Effector memory CD8-positive, alpha-beta T cell (primary cell): ENCODE measurements at places on chromosomes 1 and 21.

- DNase-seq, result no peak
These were observed 18.2 kb upstream of the RC3H1 start for GRCh38 chr1:174040387-174040786.

DNA sequence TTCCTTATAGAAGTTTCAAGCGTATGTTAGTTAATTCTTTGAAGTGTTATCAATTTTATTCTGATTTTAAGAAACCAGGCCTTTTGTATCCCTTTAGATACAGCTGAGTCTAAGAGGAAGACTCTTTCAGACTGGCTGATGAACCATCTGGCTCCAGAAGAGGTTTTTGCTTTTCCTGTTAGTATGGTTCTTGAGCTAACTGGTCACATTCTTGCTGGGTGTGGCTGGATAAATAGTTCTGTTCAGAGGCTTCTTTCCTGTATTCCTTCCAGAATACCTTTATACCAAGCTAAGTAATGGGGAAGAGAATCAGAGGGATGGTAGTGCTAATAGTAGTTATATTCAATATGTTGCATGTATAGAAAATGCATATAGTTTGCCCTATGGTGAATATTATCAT, 12.4 kb downstream of the HS2ST1 start:
- no peak for DNase-seq

DNA sequence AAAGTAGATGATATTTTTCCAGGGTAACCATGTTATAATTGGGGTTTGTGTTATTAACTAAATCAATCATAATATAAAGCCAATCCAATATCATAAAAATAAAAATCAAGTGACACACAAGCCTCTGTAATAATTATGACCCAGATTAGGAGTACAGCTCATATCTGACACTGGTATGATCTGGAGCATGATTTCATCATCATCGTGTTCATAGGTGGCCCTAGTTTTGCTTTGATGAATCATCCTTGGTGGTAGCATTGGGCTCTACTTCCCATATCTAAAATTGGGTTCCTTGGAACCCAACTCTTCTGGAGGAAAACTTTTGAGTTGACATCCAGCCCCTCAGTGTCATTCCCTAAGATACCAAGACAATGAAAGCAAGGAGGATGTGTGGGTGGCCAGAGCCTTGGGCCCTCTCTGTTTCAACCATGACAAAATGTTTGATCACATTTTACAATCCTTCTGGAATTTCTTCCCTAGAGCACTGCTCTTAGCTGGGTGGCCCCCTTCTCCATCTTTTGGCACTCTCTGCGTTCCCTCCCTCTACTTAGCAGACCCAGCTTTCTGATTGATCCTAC, 37.0 kb upstream of the ENAH start:
- no peak for DNase-seq

- DNase-seq, result no peak
These were observed 33.7 kb downstream of the WNT9A start for GRCh38 chr1:227913764-227914721.

DNA sequence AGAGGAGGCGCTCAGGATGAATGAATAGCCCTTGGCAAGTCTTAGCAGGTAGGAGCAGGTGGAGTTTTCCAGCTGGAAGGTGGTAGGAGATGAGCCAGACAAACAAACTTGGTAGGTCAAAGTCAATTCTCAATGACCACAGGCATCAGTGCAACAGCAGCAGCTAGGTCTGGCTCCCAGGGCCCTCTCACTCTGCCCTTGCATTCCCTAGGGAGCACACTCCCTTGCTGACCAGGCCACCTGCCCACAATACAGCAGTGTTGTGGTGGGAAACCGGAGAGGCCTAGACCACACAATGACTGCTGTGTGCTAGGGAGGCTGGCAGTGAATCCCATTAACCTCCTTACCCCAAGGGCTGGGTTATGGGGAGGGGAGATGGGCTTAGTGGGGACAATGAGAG, 13.0 kb upstream of the PAQR6 start:
- no peak for DNase-seq

GRCh38 chr1:179883040-179883744, 1.1 kb downstream of the TOR1AIP1 start:
- DNase-seq, result no peak

- no peak for DNase-seq
These were observed 15.7 kb upstream of the IPO9 start for GRCh38 chr1:201813226-201813625.

DNA sequence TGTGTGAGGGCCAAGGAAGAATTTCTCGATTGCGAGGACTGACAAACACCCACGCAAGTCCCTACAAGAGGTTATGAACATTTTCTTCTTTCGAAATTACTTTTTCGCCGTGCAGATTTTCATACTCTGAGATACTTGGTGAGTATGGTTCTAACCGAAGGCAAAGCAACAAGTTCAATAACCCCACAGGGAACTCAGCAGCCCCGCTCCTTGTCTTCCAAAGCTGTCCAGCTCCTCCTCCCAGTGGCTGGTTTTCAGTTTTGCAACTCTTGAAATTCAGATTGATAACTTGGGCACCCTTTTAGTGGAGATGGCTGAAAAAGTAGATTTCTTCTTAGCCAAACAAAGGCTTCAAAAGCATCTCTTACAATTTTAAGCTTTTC, 154.4 kb downstream of the SETD4 start:
- no peak for DNase-seq

GRCh38 chr21:32813265-32813903, 41.8 kb upstream of the PAXBP1 start:
- no peak for DNase-seq

- no peak for DNase-seq
These were observed 231.1 kb upstream of the RUNX1 start for GRCh38 chr21:35280231-35280630.

DNA sequence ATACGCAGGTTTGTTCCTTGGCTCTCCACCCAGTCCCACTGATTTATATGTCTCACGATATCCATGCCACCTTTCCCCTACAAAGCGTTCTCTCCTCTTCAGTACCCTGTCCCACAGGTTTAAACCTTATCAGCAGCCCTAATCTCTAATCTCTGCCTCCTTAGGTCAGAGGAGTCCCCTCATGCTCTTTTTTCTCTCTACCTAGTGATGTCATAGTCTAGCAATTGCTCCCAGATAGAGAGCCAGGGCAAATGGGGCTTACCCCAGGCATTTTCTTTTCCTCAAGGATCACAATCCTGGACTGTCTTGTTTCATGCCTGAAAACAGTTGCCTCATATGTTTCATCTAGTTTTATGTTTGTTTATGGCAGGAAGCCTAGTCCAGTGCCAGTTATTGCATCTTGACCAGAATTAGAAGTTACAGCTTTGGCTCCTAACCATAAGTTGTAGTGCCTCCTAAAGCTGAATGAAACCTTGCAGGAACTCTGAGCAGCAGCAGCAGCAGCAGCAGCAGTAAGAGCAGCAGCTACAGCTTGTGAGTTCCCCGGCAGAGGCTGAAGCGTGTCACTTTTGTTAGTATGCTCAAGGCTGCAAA, 26.7 kb upstream of the TP53BP2 start:
- no peak for DNase-seq

DNA sequence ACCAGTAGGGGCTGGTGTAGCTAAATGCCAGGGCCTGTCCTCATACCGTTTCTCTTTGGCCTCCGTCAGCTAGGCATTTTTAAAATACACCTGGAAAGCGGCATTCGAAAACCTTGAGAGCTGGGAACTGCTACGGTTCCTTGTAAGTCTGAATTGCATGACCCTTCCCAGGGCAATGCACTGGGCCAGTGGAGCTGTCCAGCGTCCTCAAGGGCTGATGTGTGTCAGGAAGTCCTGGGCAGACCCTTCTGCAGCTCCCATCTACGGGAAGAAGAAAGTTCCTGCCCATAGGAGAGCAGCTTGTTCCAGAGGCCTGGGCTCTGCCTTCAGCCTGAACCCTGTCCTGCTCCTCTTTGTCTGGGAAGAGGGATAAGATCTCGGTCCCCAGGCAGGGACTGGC, 34.1 kb downstream of the UBASH3A start:
- DNase-seq, result no peak

GRCh38 chr1:198794498-198794897, 155.7 kb downstream of the PTPRC start:
- DNase-seq, result no peak

GRCh38 chr1:42938645-42939615, 19.7 kb downstream of the SLC2A1 start:
- no peak for DNase-seq

DNA sequence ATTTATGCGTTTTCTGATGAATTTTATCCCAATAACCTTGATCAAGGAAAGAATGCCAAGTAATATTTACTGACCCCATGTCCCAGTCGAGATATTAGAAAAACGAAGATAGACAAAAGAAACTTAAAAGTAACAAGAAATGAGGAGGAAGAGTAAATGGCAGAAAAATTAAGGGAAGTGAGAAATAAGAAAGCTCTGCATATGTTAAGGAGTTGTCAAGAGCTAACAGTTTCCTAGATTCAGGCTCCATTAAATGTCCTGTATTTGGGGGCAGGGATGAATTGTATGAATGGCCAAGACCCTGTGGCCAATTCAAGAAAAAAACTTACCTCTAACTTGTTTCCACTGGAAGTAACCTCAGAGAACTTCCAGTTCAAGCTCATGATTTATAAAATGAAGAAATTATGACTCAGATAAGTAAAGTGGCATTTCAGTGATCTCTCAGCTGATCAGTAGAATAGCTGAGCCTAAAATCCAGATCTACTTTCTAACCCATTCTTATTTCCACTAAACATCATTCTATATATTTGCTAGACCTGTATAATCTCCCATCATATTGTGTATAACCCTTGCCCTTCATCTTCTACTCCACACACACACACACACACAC, 73.2 kb downstream of the ZC3H11B start:
- DNase-seq, result no peak

GRCh38 chr1:205495237-205495823, 9.1 kb upstream of the CDK18 start:
- no peak for DNase-seq

GRCh38 chr21:45050797-45051489, 23.4 kb upstream of the ADARB1 start:
- DNase-seq, result no peak

- no peak for DNase-seq
These were observed 240.4 kb downstream of the NFIA start for GRCh38 chr1:61322769-61323168.

DNA sequence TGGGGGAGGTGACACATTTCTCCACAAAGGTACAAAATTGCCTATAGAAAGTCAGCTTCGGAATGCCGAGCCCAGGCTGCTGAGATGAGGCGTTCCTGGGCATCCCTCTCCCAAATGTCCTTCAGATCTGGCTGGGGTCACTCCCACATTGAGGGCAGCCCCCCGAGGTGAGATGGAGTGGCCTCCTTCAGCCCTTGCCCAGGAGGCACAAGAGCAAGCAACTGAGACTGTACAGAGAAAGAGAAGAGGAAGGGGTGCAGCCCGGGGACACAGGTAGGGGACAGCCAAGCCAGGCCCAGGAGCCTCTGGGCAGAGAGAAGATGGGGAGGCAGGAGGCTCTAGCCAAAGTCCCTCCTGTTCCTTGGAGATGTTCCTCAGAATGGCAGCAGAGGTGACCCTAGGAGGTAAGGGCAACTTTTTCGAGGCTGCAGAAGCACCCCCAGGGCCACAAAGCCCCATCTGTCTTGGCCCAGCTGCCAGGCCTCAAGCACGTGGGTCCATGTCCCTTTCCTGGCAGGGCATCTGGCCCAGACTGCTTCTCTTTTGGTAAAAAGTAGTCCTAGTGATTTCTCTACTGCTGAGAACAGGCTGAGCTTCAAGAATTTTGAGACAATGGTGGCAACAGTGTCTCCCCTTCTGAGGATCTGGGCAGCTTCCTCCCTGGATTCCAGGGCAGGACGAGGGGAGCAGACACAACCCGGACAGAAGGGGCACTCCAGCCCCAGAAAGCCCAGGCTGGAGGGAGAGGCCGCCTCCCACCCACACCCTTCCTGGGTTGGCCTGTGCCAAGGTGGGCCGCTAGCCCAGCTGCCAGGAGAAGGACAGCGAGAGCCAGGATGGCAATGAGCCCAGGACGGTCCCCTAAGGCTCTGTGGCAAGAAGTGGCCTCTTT, 68.0 kb downstream of the LRRN2 start:
- DNase-seq, result no peak

DNA sequence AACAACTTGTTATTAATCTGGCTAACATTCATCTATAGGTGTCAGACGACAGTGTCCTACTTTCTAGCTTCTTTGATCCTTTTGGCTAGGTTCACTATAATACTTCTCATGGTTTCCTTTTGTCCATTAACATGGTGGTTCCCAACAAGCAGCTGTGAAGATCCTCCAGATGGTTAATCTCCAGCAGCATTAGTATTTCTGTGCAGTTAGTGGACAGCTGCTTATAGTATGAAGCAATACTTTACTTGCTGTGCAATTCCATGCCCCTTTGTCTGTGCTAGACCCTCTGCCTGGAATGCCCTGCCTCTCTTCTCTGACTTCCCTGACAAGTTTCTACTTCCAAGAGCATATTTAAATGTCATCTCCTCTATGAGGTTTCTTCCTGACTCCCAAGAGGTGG, 41.7 kb upstream of the ARHGAP29 start:
- DNase-seq, result no peak

GRCh38 chr1:59543211-59543668, 246.3 kb downstream of the FGGY start:
- no peak for DNase-seq

DNA sequence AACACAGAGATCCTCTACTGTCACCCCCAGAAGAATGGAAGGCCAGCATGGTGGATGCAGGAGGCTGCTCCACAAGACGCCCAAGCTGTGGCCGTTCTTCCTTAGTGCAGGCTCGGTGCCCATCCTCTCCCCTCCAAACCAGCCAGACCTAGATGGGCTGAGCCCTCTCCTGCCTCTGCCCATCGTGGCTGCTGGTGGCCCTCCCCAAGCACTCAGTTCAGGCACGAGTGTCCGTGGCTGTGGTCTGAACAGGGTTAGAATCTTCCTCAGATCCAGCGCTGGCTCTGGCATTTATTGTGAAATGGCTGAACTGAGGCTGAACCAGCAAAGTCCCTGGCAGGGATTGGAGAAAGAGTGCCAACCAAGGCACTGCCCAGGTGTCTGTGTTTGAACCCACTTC, 59.5 kb downstream of the TRIM11 start:
- DNase-seq, result no peak

DNA sequence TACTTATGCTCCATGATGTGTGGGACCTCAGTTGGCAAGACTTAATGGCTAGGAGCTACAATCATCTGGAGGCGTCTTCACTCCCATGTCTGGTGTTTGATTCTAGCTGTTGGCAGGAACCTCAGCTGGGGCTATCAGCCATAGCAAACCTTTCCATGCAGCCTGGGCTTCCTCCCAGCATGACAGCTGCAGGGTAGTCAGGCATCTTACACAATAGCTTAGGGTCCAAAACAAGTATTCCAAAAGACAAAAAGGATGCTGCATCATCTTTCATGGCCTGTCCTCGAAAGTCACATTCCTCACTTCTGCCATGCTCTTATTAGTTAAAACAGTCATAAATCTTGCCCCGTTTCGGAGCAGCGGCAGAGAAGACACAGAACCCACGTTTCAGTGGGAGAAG, 90.9 kb downstream of the LRRC8C start:
- no peak for DNase-seq

GRCh38 chr1:182279724-182280503, 111.7 kb downstream of the GLUL start:
- no peak for DNase-seq

DNA sequence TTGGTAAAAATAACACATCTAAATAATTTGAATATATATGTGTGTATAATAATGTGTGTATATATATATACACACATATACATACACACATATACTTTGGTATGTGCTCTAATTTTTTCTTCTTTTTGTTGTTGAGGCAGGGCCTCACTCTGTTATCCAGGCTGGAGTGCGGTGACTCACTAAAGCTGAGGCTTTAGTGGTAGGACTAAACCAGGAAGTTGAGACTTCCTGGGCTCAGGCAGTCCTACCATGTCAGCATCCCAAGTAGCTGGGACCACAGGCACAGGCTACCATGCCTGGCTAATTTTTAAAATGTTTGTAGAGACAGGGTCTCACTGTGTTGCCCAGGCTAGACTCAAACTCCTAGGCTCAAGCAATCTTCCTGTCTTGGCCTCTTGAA, 46.7 kb upstream of the CXADR start:
- DNase-seq, result no peak
